Activated CD4-positive, alpha-beta T cell treated with anti-CD3 and anti-CD28 coated beads for 4 hours (primary cell): ENCODE measurements at places on chromosomes 3 and 15.

DNA sequence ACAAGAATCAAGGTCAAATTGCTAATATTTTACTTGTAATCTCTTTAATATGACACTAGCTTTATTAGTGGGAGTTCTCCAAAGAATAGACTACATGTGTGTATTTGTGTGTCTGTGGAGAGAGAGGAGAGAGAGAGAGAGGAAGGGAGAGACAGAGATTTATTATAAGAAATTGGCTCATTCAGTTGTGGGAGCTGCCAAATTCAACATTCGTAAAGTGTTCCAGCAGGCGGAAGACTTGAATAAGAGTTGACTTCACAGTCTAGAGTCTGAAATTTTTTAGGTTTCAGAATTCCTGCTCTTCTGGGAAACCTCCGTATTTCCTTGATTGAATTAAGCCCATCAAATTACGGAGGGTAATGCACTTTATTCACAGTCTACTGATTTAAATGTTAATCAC is 4.7 kb upstream of the CLDN1 start:
- DNase-seq, result no peak

DNA sequence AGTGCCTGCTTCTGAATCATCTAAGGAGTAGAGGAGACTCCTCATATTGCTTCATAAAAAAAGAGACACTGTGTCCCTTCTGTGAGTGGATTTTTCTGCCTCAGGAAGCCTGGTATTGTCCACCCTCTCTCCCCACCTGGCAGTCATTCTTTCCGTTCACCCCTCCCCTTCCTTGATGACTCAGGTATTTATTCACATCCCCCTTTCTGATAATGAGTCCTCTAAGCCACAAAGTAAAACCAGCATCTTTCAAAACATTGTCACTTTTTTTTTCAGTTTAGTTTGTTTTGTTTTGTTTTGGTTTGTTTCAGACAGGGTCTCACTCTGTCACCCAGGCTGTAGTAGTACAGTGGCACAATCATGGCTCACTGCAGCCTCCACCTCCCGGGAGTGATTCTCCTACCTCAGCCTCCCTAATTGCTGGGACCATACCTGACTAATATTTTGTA is 65.2 kb upstream of the UBE2E1 start:
- DNase-seq, result peak; percentile 21

DNA sequence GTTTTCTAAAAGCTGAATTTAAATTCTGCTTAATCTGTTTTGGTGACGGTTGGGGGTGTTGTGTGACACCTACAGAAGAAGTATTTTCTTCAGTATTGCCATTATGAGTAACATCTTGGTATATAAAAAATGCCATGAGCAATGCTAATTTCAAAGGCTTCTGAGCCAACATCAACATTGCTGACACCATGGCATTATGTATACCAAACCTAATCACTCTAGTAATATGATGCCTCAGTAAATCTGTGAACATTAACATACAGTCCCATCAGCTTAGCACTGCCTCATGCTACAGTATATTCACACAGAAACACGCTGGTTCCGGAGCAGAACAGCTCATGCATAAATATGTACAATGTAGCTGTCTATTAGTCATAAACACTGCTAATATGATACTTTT is 75.8 kb downstream of the ZPLD1 start:
- DNase-seq, result no peak

DNA sequence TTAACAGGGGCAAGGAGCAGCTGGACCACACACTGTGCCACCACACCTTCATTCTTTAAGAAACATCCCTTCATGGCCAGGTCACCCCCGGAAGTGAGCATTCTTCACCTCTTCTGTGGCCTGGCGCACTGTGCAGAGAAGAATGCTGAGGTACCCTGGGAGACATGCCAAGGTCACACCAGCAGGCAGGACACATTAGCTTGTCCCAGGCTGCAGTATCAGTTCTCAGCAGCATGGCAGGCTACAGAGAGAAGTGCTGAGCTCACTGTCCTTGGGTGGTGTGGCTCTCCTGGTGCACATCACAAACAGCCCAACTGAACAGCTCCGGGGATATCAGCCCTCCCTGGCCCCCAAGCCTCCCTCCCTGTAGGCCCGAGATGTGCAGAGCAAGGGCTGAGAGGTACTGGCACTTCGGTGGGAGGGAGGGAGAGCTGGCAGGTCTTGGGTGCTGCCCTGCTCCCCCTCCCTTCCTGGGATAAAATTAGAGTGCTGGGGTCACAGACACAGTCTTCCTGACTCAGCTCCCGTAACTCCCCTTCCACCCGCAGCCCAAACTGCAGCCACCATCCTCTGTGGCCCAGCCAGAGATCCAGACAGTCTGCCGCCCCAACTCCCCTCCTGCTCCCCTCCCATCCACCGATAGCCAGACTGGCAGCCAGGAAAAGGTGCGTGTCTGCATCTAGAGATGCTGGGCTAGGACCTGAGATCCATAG is 13.4 kb downstream of the SEMA7A start:
- DNase-seq, result no peak

DNA sequence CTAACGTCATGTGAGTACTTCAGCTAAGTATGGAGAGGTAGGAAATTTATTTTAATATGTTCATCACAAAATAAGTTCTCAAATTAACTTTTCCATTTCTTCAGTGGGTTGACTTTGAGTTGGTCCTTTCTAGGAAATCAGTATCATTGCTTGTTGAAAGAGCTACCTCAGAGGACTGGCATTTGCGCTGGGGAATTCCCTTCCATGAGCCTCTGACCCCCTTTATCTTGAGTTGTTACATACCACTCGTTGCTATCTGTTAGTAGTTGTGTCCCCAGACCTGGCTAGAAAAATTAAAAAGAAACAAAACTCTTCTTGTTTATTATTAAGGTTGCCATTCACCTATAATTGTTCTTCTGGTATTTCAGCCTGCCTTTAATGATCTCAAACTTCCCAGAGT is 96.8 kb upstream of the ROBO2 start:
- DNase-seq, result no peak

DNA sequence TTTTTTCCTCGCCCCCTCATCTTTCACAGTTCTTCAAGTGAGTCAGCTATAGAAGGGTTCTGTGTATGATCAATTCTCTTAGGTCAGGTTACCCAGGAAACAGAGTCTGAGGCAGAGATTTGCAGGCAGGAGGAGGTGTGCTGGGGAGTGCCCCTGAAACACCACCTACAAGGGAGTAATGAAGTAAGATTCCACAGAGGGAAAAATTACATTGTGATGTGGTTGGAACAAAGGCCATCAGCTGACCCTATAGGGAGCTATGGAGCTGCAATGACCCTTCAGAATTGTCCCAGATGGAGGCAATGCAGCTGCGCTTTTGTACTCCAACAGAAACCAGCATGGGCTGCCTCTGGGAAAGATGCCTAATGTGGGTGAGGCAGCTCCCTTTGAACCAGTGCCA is 142.2 kb upstream of the CNTN3 start:
- no peak for DNase-seq
